Activated CD8-positive, alpha-beta memory T cell treated with anti-CD3 and anti-CD28 coated beads for 24 hours (primary cell): ENCODE measurements at places on chromosomes 12 and 14.

DNA sequence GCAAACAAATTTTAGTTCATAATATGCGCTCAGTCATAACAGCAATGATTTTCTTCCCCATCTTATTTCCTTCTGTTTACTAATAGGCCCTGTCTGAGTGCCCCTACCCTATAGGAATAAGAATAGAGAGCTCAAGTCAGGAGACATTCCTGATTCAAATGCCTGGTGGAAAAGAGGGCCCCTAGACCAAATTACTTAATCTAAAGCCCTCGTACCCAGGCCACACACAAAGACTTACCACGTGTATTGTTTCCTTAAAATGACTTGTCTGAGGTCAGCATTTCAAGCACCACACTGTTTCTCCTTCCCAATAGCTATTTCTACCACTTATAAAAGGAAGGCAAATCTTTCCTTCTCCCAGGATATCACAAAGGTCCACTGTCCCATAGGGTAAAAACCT, 314.9 kb upstream of the TMTC1 start:
- DNase-seq, result no peak

DNA sequence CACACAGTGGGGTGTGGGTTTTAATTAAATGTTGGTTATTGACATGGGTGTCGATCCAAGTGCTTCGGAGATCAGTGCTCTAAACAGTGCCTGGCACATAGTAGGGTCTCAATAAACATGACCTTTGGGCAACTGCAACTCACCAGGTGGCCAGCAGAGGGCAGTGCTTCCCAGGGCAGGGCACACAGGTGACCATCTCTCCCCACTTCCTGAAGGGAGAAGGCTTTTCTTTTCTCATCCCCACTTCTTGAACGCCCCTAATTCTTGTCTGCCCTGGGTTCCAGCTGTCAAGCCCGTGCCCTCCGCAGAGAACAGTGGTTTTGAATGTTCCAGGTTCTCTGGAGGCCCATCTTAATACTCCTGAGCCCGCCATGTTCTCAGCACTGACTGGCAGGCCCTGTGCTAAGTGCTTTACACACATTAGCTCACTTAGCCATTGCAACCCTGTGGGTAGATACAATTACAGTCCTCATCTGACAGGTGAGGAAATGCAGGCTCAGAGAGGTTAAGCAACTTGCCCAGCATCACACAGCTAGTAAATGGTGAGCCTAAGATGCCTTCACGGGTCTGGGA, 16.3 kb downstream of the RAPGEF3 start:
- DNase-seq, result peak; percentile 92

- peak; percentile 99 for DNase-seq
These were observed 25.4 kb downstream of the ZBTB42 start for GRCh38 chr14:104826189-104826860.

- no peak for DNase-seq
These were observed 27.3 kb upstream of the YARS2 start for GRCh38 chr12:32783029-32783428.
